ENCODE measurements at places on chromosomes 1 and 21.

DNA sequence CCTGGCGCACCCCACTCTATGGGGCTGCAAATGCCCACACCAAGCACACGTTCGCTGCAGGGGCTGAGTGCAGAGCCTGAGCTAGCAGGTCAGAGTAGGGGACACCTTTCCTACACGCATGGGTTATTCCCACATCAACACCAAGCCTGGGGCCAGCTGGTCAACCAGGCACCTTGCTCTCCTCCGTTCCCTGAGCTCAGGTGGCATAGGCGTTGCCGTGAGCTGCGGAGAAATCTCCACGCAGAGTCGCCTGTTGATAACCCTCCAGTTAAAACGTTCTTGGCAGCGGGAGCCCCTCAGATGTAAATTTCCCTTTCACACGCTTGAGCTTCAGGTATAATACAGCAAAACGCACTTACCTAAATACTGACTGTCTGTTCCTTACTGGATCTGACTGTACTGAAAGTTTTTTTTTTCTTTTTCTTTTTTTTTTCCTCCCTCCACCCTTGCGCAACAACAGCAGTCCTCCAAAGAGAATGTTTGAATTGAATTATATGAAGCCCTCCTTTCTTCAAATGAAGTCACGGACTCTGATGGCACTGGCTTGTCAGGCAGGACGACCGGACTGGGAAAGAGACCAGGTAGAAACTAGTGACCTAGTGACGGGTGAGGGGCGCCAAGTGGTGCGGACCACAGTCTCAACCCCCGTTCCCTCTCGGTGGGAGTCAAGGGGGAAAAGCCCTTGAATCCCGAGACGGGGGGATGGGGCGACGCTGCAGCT lies 2.1 kb downstream of the BRINP3 start:
- DNase-seq = no peak

DNA sequence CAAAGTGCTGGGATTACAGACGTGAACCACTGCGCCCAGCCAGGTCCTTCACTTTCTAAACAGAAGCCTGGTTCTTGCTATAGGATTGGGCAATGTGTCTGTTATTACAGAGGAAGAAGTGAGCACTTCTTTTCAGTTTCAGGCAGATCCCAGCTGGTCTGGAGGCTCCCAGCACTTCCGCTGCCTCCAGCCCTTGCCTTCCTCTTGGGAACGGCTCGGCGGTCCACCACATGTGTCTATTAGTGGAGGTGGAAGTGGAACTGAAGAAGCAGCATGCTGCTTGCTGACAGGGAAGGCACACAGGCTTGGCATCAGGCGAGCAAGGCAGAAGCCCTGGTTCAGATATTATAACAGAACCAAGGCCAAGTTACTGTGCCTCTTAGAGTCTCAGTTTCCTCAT lies 17.0 kb downstream of the MKNK1 start:
- no peak for DNase-seq

DNA sequence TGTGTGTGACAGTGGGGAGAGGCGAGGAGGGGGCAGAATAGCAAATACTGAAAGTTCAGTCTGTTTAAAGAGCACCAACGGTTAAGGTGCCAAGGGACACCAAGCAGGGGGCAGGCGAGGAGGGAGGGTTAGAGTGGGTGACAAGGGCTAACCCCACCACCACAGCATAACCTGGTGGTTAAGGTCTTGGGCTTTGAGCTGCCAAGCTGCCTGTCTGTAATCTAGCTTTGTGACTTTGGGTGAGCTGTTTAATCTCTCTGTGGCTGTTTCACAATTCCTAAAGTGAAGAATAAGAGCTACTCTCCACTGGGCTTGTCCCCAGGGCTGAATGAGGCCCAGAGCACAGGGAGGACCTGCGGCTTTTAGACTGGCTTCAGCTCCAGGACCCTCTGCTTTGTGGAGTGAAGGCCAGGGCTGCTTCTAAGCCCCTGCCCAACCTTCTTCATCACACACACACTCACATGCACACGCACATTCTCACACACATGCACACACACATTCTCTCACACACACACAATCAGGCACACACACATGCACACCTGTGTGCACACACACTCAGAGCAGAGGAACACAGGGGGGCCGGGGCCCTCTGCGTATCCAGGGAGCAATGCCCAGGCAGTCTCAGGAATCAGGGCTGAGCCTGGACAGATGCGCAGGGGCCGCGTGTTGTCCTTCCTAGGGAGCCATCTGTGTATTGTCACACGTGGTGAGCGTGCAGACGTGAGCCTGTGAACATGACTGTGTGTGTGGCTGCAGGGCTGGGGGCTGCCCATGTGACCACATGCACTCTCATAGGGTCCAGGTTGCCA lies 101.6 kb upstream of the TARDBP start:
- DNase-seq = no peak

DNA sequence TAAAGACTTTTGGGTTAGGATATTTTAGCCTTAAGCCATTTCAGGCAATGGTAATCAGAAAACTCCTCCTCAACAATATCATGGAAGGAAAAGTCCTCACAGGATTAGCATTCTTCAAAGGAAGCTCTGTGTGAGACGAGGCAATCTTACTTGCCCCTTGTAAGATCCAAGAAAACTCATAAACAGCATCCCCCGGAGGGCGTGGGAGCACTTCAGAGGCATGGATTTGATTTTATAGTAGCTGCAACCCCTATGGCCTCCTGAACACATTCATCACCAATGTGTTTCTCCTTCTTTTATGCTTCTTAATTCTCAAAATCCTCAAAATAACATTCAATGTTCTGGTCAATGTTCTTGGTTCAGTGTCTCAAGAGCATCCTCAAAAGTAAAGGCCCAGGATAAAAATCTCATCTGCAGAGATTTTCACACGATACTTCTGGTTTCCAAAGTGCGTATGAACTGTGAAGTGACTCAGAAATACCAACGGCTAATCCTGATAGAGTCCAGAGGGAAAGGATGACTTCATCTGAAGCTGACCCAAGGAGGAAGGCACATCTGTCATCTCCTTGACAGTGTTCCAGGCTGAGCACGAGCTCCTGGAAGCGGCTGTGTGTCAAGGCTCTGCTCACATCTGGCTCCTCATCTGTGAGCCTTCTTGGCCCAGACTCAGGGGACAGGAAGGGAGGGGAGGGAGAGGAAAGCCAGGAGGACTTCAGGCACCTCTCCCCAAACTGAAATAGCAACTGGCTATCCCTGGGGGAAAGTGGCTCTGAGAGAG lies 49.3 kb upstream of the PSEN2 start:
- DNase-seq = no peak

- DNase-seq = no peak
Measured at GRCh38 chr1:214199585-214199984, 81.4 kb upstream of the SMYD2 start.

DNA sequence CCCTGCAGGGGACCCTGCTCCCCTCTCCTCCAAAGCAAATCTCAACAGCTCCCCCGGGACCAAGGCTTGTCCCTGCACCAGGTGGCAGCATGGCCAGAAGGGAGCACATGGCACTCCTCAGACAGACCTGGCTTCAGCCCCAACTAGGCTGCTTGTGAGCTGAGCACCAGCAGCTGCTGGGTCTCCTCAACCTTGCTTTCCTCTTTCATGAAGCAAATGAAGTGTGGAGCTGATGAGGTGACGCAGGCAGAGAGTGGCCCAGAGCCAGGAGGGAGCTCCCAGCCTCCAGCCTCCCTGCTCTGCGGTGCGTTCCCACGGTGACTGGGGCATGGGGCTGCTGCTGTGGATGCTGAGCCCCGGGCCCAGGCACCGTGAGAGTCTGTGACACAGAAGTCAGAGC lies 34.0 kb downstream of the MEGF6 start:
- DNase-seq = no peak

Data from stimulated activated CD4-positive, alpha-beta T cell treated with anti-CD3 and anti-CD28 coated beads, Interleukin-1b, Interleukin-23, amount 100 ng/mL, for 1 hour (primary cell).